ENCODE measurements at places on chromosomes 13 and 19.

- no peak for DNase-seq
Observed at GRCh38 chr13:46202188-46202795, 9.4 kb upstream of the LRRC63 start.

DNA sequence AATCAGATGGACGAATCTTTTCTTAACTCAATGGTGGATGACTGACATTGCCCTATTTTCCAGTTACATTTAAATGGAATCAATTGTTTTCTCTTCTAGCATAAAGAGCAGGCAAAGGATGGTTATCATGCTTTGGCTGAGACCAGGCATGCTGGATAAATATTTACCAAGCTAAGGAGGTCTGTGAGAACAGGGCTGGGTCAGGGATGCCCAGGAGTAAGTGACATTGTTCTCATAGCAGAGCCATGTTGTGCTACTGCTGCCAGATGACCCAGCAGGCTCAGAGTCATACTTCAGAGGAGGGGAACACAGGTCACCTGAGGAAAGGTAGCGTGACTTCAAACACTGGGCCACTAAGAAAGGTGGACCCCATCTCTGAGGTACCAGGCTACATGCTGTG is 116.0 kb upstream of the RNF113B start:
- no peak for DNase-seq

- no peak for DNase-seq
Observed at GRCh38 chr19:11710313-11710712, 28.4 kb downstream of the ZNF823 start.

- no peak for DNase-seq
Observed at GRCh38 chr13:30639671-30640070, 22.0 kb downstream of the USPL1 start.

All from skeletal muscle cell (primary cell).